ENCODE measurements at places on chromosomes 11 and 22. TPM values are rescaled to one million over a fixed set of nuclear protein-coding genes. Genes with fewer than 3 reads are reported as not detected.

DNA sequence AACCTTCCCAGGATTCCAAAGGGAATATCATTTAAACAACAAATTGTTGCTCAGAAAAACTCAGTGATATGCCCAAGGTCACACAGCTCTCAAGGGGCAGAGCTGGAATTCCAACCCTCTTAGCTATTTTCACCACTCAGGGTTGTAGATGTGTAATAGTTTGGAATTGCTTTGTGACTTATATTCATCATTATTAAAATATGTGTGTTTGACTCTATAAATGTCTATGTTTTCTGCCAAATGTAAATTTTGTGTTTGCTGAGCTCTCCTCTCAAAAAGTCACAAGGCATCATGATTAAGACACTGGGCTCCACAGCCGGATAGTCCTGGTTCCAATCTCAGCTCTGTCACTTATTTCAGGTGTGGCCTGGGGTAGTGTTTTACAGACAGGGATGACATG lies 407.3 kb downstream of the TMEM135 start:
- DNase-seq = no peak
- no peaks in the 10 kb centered on the region for H3K27me3 ChIP-seq
- no peak overlapping the region for H3K4me3 ChIP-seq
- no peaks in the 10 kb centered on the region for H3K4me1 ChIP-seq
- no peaks in the 10 kb centered on the region for H3K36me3 ChIP-seq
- H3K27ac ChIP-seq = no peak overlapping the region

GRCh38 chr22:45262931-45263462 lies 21.8 kb upstream of the UPK3A start:
- H3K4me3 ChIP-seq = no peak overlapping the region
- H3K27ac ChIP-seq = peak overlapping the region; percentile 12
- peaks cover 22% of the 10 kb centered on the region for H3K4me1 ChIP-seq
- H3K36me3 ChIP-seq = no peaks in the 10 kb centered on the region

- no peak for DNase-seq
- no peaks in the 10 kb centered on the region for H3K4me1 ChIP-seq
- no peak overlapping the region for H3K27ac ChIP-seq
- H3K36me3 ChIP-seq = no peaks in the 10 kb centered on the region
Measured at GRCh38 chr22:45831394-45831793, 145.6 kb downstream of the WNT7B start.

DNA sequence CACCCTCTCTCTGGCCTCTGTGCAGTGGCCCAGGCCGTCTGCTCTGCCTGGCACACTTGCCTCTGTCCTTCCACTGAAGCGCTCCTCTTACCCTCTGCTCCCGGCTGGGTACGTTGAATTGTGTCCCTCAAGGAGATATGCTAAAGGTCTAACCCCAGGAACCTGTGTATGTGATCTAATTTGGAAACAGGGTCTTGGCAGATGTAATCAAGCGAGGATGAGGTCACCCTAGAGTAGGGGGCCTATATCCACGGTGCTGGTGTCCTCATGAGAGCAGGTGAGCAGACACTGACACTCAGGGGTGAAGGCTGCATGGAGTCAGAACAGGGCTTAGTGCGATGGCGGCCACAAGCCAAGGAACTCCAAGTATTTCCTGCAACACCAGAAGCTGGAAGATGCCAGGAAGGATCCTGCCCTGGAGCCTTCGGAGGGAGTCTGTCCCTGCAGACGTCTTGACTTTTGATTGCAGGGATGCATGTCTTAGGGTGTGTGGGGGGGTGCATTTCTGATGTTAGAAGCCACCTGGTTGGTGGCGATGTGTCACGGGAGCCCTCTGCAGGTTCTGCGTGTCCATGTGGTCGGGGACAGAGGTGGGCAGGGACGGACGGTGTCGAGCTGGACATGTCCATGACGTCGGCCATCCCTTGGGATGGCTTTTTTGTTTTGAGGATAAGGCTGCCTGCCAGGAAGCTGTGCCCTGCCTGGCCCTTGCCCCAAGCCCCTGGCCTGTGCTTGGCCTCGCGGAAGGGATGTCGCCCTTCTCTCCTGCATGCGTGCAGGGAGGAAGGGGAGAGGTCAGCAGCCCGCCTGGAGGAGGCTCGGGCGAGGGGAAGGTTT lies 68.6 kb downstream of the LRP5 start:
- no peaks in the 10 kb centered on the region for H3K36me3 ChIP-seq
- peaks cover 31% of the 10 kb centered on the region for H3K4me1 ChIP-seq
- peak overlapping the region; percentile 81 for H3K27ac ChIP-seq
- H3K27me3 ChIP-seq = no peaks in the 10 kb centered on the region

GRCh38 chr11:36464720-36465119 lies 45.4 kb downstream of the TRAF6 start:
- no peaks in the 10 kb centered on the region for H3K4me1 ChIP-seq
- no peak for DNase-seq
- H3K36me3 ChIP-seq = no peaks in the 10 kb centered on the region
- no peak overlapping the region for H3K27ac ChIP-seq
- H3K27me3 ChIP-seq = no peaks in the 10 kb centered on the region

DNA sequence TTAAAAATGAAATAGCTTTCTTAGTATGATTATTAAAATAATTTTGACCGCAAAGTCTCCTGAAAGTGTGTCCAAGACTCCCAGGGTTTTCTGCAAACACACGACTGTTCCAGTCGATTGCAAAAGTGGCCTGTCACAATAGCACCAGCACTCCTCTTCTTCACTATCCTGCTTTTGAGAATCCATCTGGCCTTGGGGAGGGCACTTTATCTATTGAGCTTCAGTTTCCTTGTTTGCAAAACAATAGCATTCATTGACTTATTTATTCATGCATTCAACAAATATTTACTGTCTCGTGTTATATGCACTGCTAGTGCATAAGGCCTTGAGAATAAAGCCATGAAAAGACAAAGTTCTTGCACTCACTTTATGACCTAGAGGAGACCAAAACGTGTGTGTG lies 96.2 kb upstream of the NTM start:
- H3K4me1 ChIP-seq = peaks cover 23% of the 10 kb centered on the region
- no peak overlapping the region for H3K27ac ChIP-seq
- H3K4me3 ChIP-seq = no peak overlapping the region

DNA sequence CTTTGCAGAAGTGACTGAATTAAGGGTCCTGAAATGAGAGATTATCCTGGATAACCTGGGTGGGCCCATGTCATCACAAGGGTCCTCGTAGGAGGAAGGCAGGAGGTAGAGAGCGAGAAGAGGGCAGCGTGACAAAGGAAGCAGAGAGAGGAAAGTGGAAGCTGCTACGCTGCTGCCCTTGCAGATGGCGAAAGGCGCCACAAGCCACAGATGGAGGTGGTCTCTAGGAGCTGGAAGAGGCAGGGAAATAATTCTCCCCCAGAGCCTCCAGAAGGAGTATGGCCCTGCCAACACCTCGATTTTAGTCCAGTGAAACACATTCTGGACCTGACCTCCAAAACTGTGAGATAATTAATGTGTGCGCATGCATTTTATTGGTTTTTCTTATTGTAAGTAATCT lies 13.4 kb downstream of the TMEM184B start:
- H3K36me3 ChIP-seq = no peaks in the 10 kb centered on the region
- H3K27ac ChIP-seq = peak overlapping the region; percentile 28
- no peaks in the 10 kb centered on the region for H3K27me3 ChIP-seq
- peaks cover 34% of the 10 kb centered on the region for H3K4me1 ChIP-seq
- DNase-seq = no peak
- no peak overlapping the region for H3K4me3 ChIP-seq

- H3K4me1 ChIP-seq = no peaks in the 10 kb centered on the region
- no peak overlapping the region for H3K4me3 ChIP-seq
- DNase-seq = no peak
- H3K36me3 ChIP-seq = no peaks in the 10 kb centered on the region
- no peaks in the 10 kb centered on the region for H3K27me3 ChIP-seq
Measured at GRCh38 chr11:20771681-20772080, 102.3 kb downstream of the NELL1 start.

- DNase-seq = no peak
- no peak overlapping the region for H3K27ac ChIP-seq
- H3K36me3 ChIP-seq = no peaks in the 10 kb centered on the region
- H3K4me1 ChIP-seq = no peaks in the 10 kb centered on the region
Measured at GRCh38 chr11:116721988-116722387, 50.8 kb downstream of the BUD13 start.

GRCh38 chr11:92249156-92249753 lies 24.6 kb downstream of the FAT3 start:
- H3K4me3 ChIP-seq = no peak overlapping the region

GRCh38 chr11:9943386-9944110 lies 279.7 kb downstream of the SWAP70 start:
- DNase-seq = no peak
- no peak overlapping the region for H3K27ac ChIP-seq
- no peak overlapping the region for H3K4me3 ChIP-seq
- no peaks in the 10 kb centered on the region for H3K36me3 ChIP-seq
- H3K4me1 ChIP-seq = no peaks in the 10 kb centered on the region

DNA sequence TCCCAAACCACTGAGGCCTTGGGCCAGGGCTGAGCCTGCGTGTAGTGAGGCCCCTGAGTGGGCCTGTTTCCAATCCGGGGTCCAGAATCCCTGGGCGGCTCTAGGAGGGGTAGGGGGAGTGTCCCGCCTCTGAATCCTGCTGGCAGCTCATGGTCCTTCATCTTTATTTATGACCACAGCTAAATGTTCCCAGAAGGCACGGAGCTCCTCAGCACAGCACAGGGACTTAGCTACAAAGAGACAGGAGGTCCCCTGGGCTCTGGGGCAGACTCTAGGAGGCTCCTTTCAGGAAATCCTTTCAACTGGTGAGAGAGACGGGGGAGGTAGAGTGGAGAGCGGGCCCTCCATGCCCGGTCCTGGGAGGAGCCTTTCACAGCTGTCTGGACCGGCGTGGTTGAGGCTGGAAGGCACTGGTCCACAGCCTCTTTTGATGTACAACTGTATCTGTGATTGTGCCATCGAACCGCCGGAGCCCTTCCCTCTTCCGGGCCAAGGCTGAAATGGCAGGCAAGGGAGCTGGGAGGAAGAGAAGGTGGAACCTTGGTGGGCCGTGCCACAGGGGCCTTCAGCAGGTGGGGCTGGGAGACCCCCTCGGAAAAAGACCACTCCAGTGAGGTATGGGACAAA lies 46.8 kb downstream of the SCUBE1 start:
- DNase-seq = no peak
- H3K4me1 ChIP-seq = peaks cover 14% of the 10 kb centered on the region
- no peaks in the 10 kb centered on the region for H3K27me3 ChIP-seq
- H3K4me3 ChIP-seq = no peak overlapping the region
- H3K36me3 ChIP-seq = no peaks in the 10 kb centered on the region

GRCh38 chr22:39327995-39328754 lies 8.8 kb upstream of the RPL3 start:
- no peak for DNase-seq
- no peak overlapping the region for H3K4me3 ChIP-seq
- H3K27ac ChIP-seq = no peak overlapping the region
- no peaks in the 10 kb centered on the region for H3K27me3 ChIP-seq
- no peaks in the 10 kb centered on the region for H3K36me3 ChIP-seq

- H3K27ac ChIP-seq = no peak overlapping the region
- no peak overlapping the region for H3K4me3 ChIP-seq
- DNase-seq = no peak
- H3K36me3 ChIP-seq = peaks cover 3% of the 10 kb centered on the region
- H3K27me3 ChIP-seq = no peaks in the 10 kb centered on the region
- H3K4me1 ChIP-seq = peaks cover 10% of the 10 kb centered on the region
Measured at GRCh38 chr22:21626735-21627469, 2.9 kb downstream of the YDJC start.

GRCh38 chr11:116881143-116881542 lies 43.7 kb upstream of the APOA1 start:
- H3K27me3 ChIP-seq = no peaks in the 10 kb centered on the region
- no peak for DNase-seq
- H3K4me1 ChIP-seq = peaks cover 5% of the 10 kb centered on the region
- no peak overlapping the region for H3K4me3 ChIP-seq
- H3K36me3 ChIP-seq = no peaks in the 10 kb centered on the region

GRCh38 chr11:17098038-17098437 lies 20.6 kb upstream of the RPS13 start:
- no peaks in the 10 kb centered on the region for H3K27me3 ChIP-seq
- H3K27ac ChIP-seq = no peak overlapping the region
- peaks cover 38% of the 10 kb centered on the region for H3K36me3 ChIP-seq
- no peak for DNase-seq

- DNase-seq = no peak
- H3K4me1 ChIP-seq = peaks cover 81% of the 10 kb centered on the region
- peak overlapping the region; percentile 35 for H3K27ac ChIP-seq
- no peaks in the 10 kb centered on the region for H3K36me3 ChIP-seq
- no peak overlapping the region for H3K4me3 ChIP-seq
Measured at GRCh38 chr11:8808226-8808585, 102.8 kb upstream of the AKIP1 start.

GRCh38 chr11:111870522-111870885 lies 877 bp downstream of the ALG9 start:
- H3K36me3 ChIP-seq = peaks cover 17% of the 10 kb centered on the region
- H3K4me1 ChIP-seq = peaks cover 5% of the 10 kb centered on the region
- no peak for DNase-seq
- no peaks in the 10 kb centered on the region for H3K27me3 ChIP-seq

DNA sequence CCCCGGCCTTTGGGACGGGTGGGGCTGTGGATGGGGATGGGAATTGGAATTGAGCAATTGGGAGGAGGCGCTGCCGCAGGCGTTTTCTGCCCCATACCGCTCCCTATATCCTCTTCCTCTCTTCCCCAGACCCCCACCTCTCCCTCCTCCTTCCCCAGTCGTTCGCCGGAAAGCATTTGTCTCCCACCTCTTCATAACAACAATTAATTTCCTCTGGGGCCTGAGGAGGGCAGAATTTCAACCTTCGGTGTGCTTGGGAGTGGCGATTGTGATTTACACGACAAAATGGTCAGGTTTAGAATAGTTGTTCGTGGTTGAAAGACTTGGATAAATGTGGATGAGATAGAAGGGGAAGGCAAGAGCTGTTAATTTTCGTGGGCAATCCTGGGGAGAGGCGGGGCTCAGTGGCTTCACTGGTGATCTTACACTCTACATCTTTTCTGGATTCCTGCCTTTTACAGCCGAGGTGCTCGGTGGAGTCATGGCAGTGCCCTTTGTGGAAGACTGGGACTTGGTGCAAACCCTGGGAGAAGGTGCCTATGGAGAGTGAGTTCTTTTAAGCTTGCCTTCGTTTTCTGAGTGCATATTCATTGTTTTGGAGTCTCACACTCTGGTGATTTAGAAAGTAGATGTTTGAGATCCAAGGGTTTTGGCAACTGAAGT lies 1.5 kb downstream of the CHEK1 start:
- DNase-seq = no peak
- H3K36me3 ChIP-seq = peaks cover 6% of the 10 kb centered on the region
- H3K4me1 ChIP-seq = peaks cover 9% of the 10 kb centered on the region
- H3K27ac ChIP-seq = peak overlapping the region; percentile 89
- peak overlapping the region; percentile 67 for H3K4me3 ChIP-seq

Gene UQCR10
- 77.0 TPM for total RNA-seq

Gene TPP1
- 69.8 TPM for total RNA-seq

Gene CDC42EP1
- total RNA-seq = 23.3 TPM

Gene CEND1
- total RNA-seq = not detected

Gene ANKK1
- total RNA-seq = 1.1 TPM

Gene MPZL3
- total RNA-seq = 6.9 TPM

Gene OR2AT4
- total RNA-seq = not detected

Gene ACCSL
- not detected for total RNA-seq

Gene P4HA3
- 2.9 TPM for total RNA-seq

Gene GGTLC3
- not detected for total RNA-seq

Gene OR51I2
- total RNA-seq = not detected

Data from thyroid gland (tissue), 4 donors.